ENCODE measurements at places on chromosomes 4 and X. TPM values are rescaled to one million over a fixed set of nuclear protein-coding genes. Genes with fewer than 3 reads are reported as not detected.

The EDNRA gene
- total RNA-seq, result not detected

The TFE3 gene
- 40.9 TPM for total RNA-seq

The ZMAT1 gene
- total RNA-seq, result 20.2 TPM

The NAA11 gene
- total RNA-seq, result not detected

The DCLK2 gene
- total RNA-seq, result not detected

The HAND2 gene
- total RNA-seq, result not detected

Measured in CD4-positive, alpha-beta T cell (primary cell).